ENCODE measurements at places on chromosomes 2 and 18.

- DNase-seq = no peak
Observed at GRCh38 chr2:40341198-40341597, 110.7 kb downstream of the SLC8A1 start.

DNA sequence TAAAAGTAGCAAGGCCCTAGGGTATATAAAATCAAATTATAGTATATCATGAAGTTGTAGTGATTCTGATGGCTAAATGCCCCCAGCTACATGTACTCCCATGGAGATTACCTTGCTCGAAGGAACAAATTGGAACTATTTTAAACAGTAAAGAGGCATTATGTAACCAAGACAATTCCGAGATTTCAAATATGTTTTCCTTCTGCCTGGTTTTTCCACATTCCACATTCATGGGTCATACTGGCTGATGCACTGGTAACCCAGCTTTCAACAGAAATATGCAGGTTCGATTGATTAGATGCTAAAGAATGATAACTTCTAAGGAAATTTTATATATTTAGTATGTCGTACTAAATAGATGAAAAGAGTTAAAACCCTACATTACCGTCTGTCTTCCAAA lies 62.3 kb upstream of the MGAT4A start:
- no peak for DNase-seq

DNA sequence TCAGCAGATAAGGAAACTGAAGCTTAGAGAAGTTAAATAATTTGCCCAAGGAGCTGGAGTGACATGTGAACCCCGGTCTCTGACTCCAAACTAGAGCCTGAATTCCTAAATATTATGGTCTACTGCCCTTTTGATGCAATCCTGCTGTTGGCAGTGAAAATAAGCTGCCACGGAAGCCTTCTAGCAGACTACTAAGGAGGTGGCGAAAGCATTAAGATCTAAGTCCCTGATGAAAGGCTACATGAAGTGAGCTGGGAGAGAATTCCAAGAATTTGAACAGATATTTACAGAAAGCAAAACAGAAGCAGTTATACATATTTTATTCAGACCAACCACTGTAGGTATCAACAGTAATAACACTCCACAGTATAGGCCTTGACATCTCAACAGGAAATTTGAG lies 28.1 kb downstream of the TRMT61B start:
- no peak for DNase-seq

GRCh38 chr18:12943215-12943614 lies 4.6 kb upstream of the SEH1L start:
- DNase-seq = no peak

DNA sequence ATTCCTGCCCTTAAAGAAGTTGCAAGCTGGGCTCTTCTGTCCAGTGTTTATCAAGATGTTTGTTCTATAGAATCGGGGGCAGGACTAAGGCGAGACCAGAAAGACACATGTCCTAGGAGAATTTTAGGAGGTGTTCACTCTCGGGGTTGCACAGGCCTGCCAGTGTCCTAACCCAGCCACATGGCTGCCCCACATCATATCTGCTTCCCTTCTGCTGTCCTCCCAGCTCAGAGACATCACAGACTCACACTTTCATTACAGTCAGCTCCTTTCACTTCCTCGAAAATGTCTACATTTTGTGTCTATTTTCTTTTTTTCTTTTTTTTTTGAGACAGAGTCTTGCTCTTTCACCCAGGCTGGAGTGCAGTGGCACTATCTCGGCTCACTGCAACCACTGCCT lies 10.7 kb upstream of the MRO start:
- peak; percentile 47 for DNase-seq

DNA sequence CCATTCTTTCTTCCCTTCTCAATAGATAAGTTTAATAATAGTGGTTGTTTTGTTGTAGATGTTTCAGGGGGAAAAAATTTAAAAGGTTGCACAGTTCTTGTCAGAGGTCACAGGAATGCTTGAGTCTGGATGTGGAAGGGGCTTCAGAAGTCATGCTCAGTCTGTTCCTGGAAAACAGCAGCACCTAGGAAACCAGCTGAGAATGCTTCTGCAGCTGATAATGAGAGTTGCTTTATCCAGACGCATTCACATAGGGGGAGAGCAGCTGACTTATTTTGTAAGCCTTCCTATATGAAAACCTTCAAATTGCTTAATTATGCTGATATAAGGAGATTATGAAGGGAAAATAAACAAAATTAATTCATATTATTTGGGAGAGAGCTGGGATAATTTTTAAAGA lies 235.5 kb downstream of the GULP1 start:
- DNase-seq = no peak

- peak; percentile 70 for DNase-seq
Observed at GRCh38 chr2:38465789-38466127, 88.7 kb upstream of the ATL2 start.

DNA sequence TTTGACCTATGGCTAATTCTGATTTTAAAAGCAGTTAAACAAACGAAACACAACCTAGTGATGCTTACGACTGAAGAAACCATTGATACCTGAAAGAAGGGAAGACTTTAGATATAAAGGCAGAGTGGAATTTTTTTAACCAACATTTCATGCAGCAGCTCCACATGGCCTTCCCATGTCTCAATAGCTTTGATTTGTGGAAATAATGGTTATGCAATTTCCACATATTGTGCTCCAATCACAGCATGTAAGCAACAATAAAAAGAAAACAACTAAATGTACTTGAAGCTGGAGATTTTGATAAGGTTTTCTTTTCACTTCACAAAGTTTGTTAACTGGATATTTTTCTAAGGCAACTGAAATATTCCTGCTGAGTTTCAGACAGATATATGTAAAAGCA lies 82.0 kb upstream of the SLC39A10 start:
- no peak for DNase-seq

GRCh38 chr2:85436836-85437487 lies 18.4 kb downstream of the SH2D6 start:
- no peak for DNase-seq

DNA sequence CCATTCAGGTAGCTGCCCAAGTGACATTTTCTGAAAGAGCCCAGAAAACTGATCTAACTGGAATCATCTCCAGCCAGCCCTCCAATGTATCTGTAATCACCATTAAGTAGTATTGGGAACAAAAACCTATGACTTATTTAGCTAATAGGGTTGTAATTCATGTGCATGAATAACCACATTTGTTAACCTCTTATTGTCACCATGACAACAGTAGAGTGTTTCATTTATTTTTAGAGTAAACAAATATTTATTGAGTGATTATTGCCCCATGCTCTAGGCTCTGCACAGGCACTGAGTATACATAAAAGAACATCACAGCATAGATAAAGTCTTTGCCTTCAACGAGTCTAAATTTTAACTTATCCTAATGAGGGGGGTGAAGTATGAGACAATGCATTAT lies 265.4 kb upstream of the UBE2E3 start:
- DNase-seq = no peak

- DNase-seq = no peak
Observed at GRCh38 chr2:925309-925708, 25.3 kb upstream of the SNTG2 start.

DNA sequence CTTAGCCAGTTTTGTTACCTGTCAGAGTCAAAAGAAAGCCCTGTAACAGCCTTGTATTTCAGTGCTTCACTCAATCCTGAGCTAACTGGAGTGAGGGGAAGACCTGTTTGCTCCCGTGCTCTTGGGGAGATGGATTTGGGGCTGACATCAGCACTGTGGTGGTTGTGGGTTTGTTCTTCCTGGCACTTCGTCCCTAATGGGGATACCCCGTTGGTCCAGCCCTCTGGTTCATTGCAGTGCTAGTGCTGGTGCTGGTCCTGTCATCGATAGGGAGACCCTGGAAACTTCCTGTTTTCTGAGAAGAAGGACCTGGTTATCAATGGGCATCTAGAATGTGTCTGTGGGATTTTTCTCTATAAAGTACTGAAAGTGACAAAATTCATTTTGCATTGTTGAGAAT lies 205.4 kb downstream of the ZNF407 start:
- DNase-seq = no peak

GRCh38 chr2:71611247-71611646 lies 157.9 kb downstream of the DYSF start:
- DNase-seq = no peak

- DNase-seq = peak; percentile 85
Observed at GRCh38 chr2:217988014-217988839, 14.6 kb downstream of the TNS1 start.

DNA sequence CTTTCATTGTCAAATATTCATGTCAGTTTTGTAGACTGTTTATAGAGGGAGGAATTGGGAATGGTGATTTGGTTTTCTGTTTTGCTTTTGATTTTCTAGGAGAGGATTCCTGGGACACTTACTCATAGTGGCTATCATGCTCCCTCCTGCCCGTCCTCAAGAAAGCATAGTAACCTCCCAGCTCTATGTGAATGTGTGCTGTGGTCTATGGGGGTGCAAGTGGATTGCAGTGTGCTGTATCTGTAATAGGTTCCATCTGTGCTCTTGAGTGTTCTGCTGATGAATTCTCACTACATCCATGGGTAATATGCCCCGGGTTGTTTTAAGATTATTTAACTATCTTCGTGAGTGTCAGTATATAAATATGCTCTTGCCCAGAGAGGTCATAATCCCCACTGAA lies 811.3 kb downstream of the CNTNAP5 start:
- no peak for DNase-seq

DNA sequence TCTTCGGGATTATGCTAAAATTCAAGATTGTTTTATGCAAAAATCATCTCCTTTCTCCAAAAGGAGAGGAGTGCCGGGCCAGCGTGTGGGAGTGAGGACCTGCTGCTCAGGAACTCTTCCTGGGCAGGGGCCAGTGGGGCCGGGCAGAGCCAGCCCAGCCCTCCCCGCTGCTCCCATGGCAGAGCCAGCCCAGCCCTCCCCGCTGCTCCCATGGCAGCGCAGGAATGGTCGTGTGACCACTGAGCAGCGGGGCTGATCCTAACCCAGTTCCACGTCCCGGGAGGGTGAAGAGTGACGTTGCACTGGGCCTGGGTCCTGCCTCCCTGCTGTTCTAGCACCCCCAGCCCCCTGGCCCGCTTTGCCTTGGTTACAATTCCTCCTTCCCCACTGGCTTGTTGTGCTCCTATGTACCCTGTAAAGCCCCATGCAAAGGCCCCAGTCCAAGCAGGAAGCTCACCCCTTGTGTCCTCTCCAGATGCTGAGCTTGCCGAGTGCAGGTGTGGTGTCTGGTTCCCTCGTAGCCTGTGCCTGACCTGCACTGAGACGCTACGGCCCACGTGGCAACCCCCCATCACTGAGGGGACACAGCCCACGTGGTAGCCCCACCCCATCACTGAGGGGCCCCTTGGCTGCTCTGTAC lies 11.4 kb upstream of the NEU4 start:
- peak; percentile 31 for DNase-seq

DNA sequence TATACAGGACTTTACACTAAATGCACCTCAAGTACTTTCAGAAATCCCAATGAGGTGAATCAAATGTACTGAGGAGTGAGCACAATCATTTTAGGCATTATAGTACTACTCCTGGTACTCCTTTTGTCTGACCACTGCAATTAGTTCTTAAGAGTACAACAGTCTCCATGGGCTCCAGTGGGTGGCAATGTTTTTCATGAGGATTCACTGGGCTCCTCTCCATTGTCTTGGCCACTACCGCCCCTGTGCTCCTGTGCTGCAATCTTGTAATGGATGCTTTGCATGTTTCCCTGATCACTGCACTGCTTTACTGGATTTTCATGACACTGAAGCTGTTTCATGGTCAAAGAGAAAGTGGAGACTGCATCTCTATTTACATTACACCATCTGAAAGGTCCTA lies 268.5 kb upstream of the ZSWIM2 start:
- DNase-seq = no peak

- no peak for DNase-seq
Observed at GRCh38 chr2:130823171-130823885, 13.4 kb upstream of the ARHGEF4 start.

- DNase-seq = peak; percentile 27
Observed at GRCh38 chr2:8080063-8080462, 601.8 kb upstream of the ID2 start.

DNA sequence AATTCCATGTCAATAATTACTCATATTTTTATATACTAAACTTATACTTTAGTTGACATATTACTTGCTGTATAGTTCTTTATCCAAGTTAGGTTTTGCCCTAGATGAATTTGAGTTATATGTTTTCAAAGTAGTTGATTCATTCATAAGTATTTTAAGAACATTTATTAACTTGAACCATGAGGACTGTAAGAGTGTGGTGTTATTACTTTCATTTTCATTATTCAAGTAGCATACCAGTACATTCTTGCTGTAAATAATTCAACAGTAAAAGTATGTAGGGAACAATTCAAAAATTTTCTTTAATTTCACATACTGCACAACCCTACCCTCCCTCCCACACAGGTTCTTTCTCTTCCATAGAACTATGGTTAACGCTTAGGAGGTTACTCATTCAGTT lies 75.4 kb downstream of the ANKRD12 start:
- DNase-seq = no peak

DNA sequence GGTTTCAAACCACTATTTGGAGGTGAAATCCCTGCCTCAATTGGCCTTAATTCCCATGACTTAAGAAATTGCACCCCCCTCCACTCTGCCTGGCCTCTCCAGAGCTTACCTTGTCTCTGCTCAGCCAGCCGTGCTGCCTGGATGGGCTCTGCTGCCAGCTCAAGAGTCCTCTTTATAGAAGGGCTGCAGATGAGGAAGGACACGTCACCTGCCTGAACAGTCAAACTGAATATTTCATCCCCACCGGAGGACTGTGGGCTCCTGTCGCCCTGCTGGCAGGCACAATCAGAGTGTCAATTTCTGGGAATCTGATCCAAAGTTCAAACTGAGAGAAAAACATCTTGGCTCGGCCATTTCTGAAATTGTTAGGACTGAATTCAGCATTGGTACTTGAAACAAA lies at the start of gene OTOS:
TSS of gene OTOS (minus strand) at position 148 of the 400 bp plus-strand sequence. CDS start 332 bp downstream, outside the sequence.
- DNase-seq = no peak
